Activated CD8-positive, alpha-beta memory T cell treated with anti-CD3 and anti-CD28 coated beads for 1 hour (primary cell): ENCODE measurements at places on chromosomes 6 and 20.

GRCh38 chr6:105501246-105501645 lies 98.4 kb upstream of the PREP start:
- no peak for DNase-seq

GRCh38 chr6:80214436-80215022 lies 108.1 kb downstream of the BCKDHB start:
- no peak for DNase-seq

DNA sequence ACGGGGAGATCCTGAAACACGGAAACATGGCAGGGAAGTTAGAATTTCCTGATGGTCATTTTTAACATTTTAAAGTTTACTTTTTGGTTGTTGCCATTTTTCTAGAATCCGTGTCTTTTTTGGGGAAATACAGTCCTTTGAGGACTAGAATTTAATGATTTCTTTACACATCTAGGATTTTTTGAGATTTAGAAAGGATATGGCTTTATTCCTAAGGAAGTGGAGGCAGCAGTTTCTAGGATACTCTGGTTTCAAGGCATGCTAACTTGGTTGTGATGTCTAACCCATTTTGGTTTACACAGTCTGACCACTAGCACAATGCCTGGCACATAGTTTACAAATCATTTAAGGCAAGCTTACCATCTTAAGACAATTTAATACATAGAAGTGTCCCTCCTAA lies 1.1 kb upstream of the ZBTB2 start:
- no peak for DNase-seq

DNA sequence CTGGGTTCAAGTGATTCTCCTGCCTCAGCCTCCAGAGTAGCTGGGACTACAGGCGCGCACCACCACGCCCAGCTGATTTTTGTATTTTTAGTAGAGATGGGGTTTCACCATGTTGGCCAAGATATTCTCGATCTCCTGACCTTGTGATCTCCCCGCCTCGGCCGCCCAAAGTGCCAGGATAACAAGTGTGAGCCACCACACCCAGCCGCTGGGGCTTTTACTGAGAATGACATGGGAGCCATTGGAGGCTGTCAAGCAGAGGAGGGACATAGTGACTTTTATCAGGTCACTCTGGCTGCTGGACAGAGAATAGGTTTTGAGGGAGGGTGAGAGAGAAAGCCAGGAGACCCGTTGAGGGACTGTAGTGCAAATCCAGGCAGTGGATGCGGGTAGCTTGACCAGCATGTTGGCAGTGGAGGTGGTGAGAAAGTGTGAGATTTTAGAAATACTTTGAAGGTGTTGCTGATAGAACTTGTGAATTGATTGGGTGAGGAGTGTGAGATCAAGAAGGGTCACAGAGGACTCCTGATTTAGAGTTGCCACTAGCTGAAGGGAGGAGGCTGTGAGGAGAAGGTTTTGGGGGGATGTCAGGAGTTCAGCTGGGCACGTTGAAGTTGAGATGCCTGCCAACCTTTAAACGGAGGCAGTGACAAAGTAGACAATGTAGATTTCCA lies 14.7 kb downstream of the ZNF341 start:
- DNase-seq = no peak

- no peak for DNase-seq
Observed at GRCh38 chr6:152769993-152770392, 19.4 kb downstream of the VIP start.

GRCh38 chr6:25617997-25618396 lies 34.0 kb upstream of the SCGN start:
- DNase-seq = no peak

DNA sequence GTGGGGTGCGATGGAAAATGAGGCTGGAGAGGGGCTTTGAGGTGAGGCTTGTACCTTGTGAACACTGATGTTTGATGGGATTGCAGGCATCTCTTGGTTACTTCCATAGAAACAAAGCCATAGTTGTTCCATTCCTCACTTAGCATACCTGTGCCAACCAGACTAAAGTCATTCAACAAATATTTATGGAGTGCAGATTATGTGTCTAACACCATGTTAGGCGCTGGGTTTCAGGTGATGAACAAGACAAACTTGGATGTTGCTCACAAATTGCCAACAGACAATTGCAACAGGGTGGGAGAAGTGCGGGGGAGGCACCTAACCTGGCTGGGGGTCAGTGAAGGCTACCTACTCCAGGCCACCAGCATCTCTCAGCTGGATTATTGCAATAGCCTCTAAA lies 1.5 kb downstream of the TTPAL start:
- no peak for DNase-seq

GRCh38 chr6:11251553-11252360 lies 19.3 kb upstream of the NEDD9 start:
- no peak for DNase-seq

DNA sequence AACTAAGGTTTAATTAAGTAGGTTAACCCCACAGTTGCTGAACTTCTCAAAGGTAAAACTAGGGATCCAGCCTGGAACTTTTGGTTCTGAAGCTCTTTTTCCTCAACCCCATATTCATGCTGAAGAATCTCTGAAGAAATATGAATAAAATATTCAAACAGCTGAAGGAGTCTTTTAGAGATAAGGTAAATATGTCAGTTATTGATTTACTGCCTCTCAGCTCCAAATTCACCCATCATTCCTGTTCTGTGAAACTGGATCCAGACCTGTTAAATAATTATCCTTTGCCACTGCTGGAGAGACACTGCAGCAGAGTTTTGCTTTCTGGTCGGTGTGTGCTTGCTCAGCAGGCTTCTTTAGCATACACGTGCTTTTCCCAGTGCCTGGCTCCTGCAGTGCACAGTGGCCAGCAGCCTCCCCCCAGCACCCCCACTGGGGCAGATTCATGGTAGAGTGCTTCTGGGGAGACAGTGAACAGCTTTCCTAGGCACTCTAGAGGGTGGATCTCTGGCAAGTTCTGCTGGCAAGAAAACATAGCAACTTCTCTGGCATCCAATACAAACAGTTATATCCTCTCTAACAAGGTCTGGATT lies 62.0 kb upstream of the BCLAF1 start:
- DNase-seq = no peak

- DNase-seq = no peak
Observed at GRCh38 chr6:119348096-119348747, 1.3 kb downstream of the MAN1A1 start.
